Mesothelial cell of epicardium (in vitro differentiated cells): ENCODE measurements at places on chromosomes 7 and 10. TPM values are rescaled to one million over a fixed set of nuclear protein-coding genes. Genes with fewer than 3 reads are reported as not detected.

GRCh38 chr10:78748235-78748533 is 320.6 kb upstream of the ZMIZ1 start:
- no peak overlapping the region for H3K27ac ChIP-seq
- H3K4me3 ChIP-seq, result no peak overlapping the region
- H3K4me1 ChIP-seq, result peaks cover 34% of the 10 kb centered on the region
- no peaks in the 10 kb centered on the region for H3K36me3 ChIP-seq
- DNase-seq, result no peak
- no peaks in the 10 kb centered on the region for H3K27me3 ChIP-seq

DNA sequence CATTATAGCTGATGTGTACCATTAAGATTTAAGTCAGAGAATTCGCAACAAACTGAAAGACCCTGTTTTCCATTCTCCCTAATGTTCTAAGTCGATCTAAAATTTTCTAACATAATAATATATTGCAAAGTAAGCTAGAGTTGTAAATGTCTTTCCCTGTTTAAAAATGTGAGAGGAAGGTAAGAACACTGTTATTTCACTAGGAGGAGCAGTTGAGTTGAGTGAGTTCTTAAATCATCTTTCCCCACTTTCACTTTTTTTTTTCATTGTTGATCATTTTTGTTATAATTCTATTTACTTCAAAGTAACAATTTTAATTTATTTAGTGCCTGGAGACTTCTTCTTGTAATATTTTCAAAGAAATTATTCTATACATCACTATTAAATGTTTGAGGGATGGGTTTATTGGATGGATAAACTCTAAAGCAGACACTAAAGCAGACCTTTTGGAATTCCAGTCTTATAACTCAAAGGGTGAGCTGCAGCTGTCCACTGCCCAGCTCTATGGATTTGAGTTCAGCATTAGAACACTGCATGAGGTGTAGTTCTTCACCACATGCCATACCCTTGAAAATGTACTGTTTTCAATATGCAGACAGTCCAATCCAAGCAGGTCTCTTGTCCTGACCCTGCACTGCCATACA is 181.3 kb upstream of the FZD1 start:
- H3K27ac ChIP-seq, result no peak overlapping the region
- no peak for DNase-seq
- no peaks in the 10 kb centered on the region for H3K27me3 ChIP-seq
- H3K4me3 ChIP-seq, result no peak overlapping the region
- no peaks in the 10 kb centered on the region for H3K36me3 ChIP-seq
- H3K4me1 ChIP-seq, result peaks cover 8% of the 10 kb centered on the region

DNA sequence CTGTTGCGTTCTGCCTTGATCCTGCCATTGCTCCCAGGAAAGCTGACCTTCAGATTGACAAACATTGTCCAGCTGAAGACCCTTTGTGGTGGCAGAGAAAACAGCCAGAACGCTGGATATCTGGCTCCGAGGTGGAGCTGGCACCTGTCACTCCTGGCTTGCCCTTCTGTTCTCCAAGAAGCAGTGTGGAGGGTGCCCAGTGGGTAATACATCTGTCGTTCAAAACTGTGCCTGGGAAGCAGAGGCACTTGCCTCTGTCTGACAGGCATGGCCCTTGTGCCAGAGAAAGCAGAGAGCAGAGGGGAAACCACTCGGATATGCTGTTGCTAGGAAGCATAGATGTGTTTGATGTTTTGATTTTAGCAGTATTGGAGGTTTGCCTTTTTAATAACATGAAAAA is 231.4 kb downstream of the BMPER start:
- peaks cover 6% of the 10 kb centered on the region for H3K4me1 ChIP-seq
- H3K4me3 ChIP-seq, result no peak overlapping the region
- no peaks in the 10 kb centered on the region for H3K36me3 ChIP-seq
- DNase-seq, result no peak
- H3K27me3 ChIP-seq, result no peaks in the 10 kb centered on the region

DNA sequence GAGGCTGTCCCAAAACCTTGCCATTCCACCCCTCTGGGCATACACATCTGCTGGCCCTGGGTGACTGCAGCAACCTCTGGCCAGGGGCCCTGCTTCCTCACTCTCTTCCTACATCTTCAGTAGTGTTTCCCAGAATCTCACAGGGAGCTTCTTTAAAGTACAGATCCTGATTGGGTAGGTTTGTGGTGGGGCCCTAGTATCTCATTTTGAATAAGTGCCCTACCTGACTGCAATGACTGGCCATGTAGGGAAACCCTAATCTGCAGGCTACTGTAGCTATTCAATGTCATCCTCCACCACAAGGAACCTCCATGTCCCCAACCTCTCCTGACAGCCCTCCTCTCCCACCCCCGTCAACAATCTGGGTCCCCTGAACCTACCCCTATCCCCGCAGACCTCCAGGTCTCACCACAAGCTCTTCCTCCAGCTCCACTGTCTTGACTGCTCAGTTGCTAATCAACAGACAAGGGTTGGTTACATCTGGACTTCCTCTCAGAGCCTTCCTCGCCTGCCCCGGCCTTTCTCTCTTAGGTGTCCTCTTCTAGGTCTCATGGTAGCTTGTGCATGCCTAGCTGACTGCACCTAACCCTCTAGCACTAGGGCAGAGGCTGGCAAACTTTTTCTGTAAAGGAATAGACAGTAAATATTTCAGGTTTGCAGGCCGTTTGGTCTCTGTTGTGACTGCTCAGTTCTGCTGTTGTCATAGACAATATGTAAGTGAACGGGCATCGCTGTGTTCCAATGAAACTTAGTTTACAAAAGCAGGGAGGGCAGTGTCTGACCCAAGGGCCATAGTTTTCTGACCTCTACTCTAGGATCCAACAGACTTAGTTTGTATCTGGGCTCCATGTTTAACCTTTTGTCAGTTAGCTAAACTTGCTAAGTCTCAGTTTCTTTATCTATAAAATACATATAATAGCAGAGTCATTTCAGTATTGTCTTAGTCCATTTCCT is 121.1 kb downstream of the AOAH start:
- peaks cover 9% of the 10 kb centered on the region for H3K27me3 ChIP-seq
- DNase-seq, result no peak
- H3K27ac ChIP-seq, result no peak overlapping the region
- no peaks in the 10 kb centered on the region for H3K36me3 ChIP-seq

GRCh38 chr7:120825152-120825551 is 32.8 kb downstream of the TSPAN12 start:
- H3K36me3 ChIP-seq, result peaks cover 3% of the 10 kb centered on the region
- H3K27ac ChIP-seq, result no peak overlapping the region
- no peaks in the 10 kb centered on the region for H3K27me3 ChIP-seq
- peaks cover 2% of the 10 kb centered on the region for H3K4me1 ChIP-seq

GRCh38 chr10:122307669-122308416 is 36.7 kb downstream of the BTBD16 start:
- peak overlapping the region; percentile 62 for H3K27ac ChIP-seq
- peaks cover 13% of the 10 kb centered on the region for H3K4me1 ChIP-seq
- no peak for DNase-seq
- H3K27me3 ChIP-seq, result no peaks in the 10 kb centered on the region

Gene PHYHIPL
- 0.24 to 0.56 TPM (median 0.50 TPM) in 3 replicates for total RNA-seq

GRCh38 chr7:20783700-20784387 is 2.8 kb downstream of the SP8 start:
- H3K27ac ChIP-seq, result no peak overlapping the region
- no peaks in the 10 kb centered on the region for H3K36me3 ChIP-seq
- H3K27me3 ChIP-seq, result peaks cover 95% of the 10 kb centered on the region
- no peak for DNase-seq
- H3K4me1 ChIP-seq, result peaks cover 21% of the 10 kb centered on the region
- peak overlapping the region; percentile 51 for H3K4me3 ChIP-seq

GRCh38 chr10:72320676-72321247 is 34.0 kb downstream of the DNAJB12 start:
- H3K36me3 ChIP-seq, result no peaks in the 10 kb centered on the region
- peak overlapping the region; percentile 97 for H3K27ac ChIP-seq
- H3K4me1 ChIP-seq, result peaks cover 46% of the 10 kb centered on the region
- DNase-seq, result no peak
- H3K27me3 ChIP-seq, result no peaks in the 10 kb centered on the region

DNA sequence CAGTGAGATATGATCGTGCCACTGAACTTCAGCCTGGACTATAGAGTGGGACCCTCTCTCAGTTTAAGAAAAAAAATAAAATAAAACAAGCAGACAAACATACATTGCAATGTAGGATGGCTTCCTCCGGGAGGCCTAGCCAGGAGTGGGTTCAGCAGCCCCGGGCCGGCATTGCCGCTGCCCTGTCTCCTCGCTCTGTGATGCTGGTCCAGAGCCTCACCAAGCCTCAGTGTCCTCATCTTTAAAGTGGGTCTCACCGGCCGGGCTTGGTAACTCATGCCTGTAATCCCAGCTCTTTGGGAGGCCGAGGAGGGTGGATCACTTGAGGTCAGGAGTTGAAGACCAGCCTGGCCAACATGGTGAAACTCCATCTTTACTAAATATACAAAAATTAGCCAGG is 71.6 kb downstream of the PTPRE start:
- peaks cover 9% of the 10 kb centered on the region for H3K27me3 ChIP-seq
- no peak overlapping the region for H3K27ac ChIP-seq
- H3K4me1 ChIP-seq, result peaks cover 4% of the 10 kb centered on the region

Gene TFPI2
- 58.9 to 73.5 TPM (median 69.4 TPM) in 3 replicates for total RNA-seq

Gene MEOX2
- total RNA-seq, result 0.09 TPM in 1 of 3 replicates, not detected in the others

DNA sequence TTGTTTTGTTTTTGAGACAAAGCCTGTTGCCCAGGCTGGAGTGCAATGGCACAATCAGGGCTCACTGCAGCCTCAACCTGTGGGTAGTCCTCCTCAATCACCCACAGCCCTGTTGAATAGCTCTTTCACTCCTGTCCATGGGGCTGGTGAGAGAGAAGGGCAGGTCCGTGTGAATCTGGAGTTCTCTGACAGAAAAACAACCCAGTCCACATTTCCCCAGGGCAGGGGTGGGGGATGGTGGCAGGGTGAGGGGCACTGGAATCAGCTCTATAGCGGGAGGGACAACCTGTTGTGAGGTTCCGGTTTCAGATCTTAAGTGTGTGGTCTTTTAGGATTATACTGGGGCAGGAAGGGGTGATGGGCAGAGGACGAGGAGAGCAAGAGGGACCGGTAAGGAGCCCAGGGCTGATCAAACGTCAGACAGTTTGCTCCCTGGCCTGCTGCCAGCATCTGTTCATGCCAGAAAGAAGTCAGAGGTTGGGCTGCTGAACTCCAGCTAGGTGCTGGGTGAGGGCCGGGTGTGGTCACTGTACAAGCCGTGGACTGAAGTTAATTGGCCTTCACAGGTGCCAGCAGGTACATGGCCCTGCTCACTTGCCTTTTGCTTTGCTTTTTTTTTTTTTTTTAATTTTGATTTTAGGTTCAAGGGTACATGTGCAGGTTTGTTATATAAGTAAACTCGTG is 33.2 kb upstream of the MKRN1 start:
- peaks cover 11% of the 10 kb centered on the region for H3K4me1 ChIP-seq
- DNase-seq, result peak; percentile 31
- H3K27me3 ChIP-seq, result no peaks in the 10 kb centered on the region
- no peak overlapping the region for H3K4me3 ChIP-seq
- peak overlapping the region; percentile 50 for H3K27ac ChIP-seq

- DNase-seq, result no peak
- no peak overlapping the region for H3K4me3 ChIP-seq
- H3K27me3 ChIP-seq, result peaks cover 11% of the 10 kb centered on the region
- no peaks in the 10 kb centered on the region for H3K36me3 ChIP-seq
Measured at GRCh38 chr10:124212702-124213101, 119.3 kb upstream of the CHST15 start.

Gene KAZALD1
- 15.9 to 17.5 TPM (median 16.8 TPM) in 3 replicates for total RNA-seq

GRCh38 chr7:129669901-129670300 is 58.4 kb downstream of the NRF1 start:
- no peaks in the 10 kb centered on the region for H3K27me3 ChIP-seq
- H3K27ac ChIP-seq, result no peak overlapping the region
- H3K36me3 ChIP-seq, result peaks cover 11% of the 10 kb centered on the region
- no peak overlapping the region for H3K4me3 ChIP-seq
- H3K4me1 ChIP-seq, result peaks cover under 1% of the 10 kb centered on the region

DNA sequence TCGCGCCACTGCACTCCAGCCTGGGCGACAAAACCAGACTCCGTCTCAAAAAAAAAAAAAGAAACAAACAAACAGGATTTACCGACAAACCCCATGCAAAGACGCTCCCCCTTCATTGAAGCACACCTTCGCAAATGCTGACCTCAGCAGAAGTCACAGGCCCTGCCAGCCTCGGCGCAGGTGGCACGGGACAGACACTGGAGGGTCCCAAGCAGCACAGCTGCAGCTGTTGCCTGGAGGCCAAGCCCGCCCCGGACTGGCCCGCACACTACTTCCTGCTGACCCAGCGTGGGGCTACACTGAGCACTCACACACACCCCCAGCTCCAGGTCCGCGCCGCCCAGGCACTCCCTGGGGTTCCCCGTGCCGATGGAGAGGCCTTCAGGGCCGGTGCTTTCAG is 31.2 kb downstream of the SNX8 start:
- H3K4me3 ChIP-seq, result no peak overlapping the region
- H3K4me1 ChIP-seq, result peaks cover 27% of the 10 kb centered on the region
- no peaks in the 10 kb centered on the region for H3K27me3 ChIP-seq
- peak overlapping the region; percentile 34 for H3K27ac ChIP-seq
- H3K36me3 ChIP-seq, result peaks cover under 1% of the 10 kb centered on the region

- H3K27ac ChIP-seq, result no peak overlapping the region
- H3K27me3 ChIP-seq, result no peaks in the 10 kb centered on the region
- no peak for DNase-seq
- peaks cover 3% of the 10 kb centered on the region for H3K4me1 ChIP-seq
Measured at GRCh38 chr7:151469281-151469680, 29.3 kb upstream of the CRYGN start.
